Stimulated activated CD8-positive, alpha-beta memory T cell treated with anti-CD3 and anti-CD28 coated beads, Interleukin-2, amount 100 ng/mL, for 48 hours (primary cell): ENCODE measurements at places on chromosomes 1 and 21.

DNA sequence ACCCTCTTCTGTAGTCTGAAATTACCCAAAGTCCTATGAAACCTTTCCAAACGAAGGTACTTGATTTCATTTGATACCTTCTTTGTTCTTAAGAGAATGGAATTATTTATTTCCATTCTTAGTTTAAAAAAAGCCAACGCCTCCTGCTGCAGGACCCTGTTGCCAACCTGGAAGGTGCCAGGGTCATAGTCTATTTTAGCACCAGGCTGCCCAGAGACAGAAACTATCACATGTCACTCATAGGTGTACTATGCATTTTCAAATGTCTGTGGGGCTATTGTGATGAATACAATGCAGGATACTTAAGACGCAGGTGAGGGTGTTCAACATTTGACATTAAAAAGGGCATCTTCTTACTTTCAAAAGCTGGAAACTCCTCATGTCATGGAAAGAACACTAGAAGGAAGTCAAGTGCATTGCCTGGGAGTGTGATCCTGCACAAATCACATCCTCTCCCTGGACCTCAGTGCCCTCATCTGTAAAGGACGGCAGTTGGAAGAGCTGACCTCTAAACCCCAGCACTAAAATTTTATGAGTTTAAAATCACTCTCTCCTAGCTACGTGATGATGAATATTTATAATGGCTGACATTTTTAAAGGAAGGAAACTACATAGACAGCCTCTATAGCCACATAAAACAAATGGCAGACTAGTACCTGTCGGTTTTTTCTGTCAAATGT, 107.3 kb upstream of the SYT6 start:
- DNase-seq: no peak

DNA sequence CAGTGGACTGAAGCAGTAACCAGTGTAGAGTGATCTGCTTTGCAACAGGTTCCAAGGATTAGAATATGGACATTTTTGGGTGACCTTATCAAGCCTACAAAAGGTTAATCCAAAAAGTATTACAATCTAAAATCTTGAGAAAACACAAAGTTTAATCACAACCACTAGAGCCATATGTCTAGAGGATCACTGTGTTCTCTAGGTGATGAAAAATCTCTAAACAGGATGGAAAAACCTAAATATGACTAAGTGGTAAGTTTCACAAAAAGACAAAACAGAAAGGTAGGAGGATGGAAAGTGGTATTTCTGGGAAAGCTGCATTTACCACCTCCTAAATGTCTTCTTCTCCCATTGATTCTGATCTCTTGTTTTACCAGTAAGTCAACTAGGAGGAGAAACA, 411.1 kb upstream of the CXADR start:
- DNase-seq: no peak

- DNase-seq: no peak
Measured at GRCh38 chr1:12597792-12598191, 20.2 kb downstream of the DHRS3 start.

GRCh38 chr21:17611414-17612022, 1.2 kb downstream of the BTG3 start:
- DNase-seq: peak; percentile 76

DNA sequence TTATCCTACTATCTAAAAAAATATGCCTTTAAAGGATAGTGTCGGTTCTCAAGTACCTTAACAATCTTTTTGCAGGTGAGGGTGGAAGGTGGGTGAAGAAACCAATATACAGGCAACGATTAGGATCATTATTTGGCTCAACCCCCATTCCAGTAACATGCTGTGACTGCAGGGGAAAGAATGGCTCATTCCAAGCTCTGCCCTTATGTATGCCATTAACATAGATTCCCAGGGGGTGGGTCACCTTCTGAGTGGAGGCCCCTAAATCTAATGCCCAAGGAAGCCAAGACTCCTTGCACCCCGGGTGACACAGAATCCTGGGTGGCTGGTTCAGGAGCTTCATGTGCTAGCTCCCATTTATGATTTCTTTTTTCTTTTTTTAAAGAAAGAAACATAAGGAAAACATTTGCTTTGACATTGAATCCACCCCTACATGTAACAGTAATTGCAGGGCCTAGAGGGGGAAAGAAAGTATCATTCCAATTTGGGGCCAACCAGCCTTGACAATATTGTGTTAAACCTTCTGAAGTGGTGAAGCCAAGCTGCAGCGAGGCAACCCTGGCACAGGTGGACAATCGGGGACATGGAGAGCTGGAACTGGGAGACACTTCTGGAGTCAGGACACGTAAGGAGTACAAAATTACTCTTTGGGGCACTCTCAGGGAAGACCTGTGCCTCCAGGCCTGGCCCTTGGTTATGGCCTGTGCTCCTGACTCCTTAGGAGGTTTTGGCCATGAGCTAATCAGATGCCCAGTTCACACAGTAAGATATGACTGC, 200.3 kb downstream of the PBX1 start:
- no peak for DNase-seq

DNA sequence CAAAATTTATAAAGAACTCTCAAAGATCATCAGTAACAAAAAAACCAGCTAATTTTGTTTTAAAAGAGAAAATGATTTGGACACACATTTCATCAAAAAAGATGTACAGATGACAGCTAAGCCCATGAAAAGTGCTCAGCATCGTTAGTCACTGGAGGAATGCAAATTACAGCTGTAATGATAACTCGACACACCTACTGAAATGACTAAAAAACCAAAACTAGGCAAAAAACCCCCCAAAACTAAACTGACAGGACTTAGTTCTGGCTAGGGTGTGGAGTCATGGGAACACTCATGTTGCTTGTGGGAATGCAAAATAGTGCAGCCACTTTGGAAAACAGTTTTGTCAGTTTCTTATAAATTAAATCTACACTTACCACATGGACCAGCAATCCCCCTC, 59.5 kb downstream of the CNIH3 start:
- no peak for DNase-seq

GRCh38 chr1:189538271-189538670, 939.4 kb downstream of the BRINP3 start:
- DNase-seq: no peak

- no peak for DNase-seq
Measured at GRCh38 chr1:109281680-109282496, 1.1 kb downstream of the PSRC1 start.

DNA sequence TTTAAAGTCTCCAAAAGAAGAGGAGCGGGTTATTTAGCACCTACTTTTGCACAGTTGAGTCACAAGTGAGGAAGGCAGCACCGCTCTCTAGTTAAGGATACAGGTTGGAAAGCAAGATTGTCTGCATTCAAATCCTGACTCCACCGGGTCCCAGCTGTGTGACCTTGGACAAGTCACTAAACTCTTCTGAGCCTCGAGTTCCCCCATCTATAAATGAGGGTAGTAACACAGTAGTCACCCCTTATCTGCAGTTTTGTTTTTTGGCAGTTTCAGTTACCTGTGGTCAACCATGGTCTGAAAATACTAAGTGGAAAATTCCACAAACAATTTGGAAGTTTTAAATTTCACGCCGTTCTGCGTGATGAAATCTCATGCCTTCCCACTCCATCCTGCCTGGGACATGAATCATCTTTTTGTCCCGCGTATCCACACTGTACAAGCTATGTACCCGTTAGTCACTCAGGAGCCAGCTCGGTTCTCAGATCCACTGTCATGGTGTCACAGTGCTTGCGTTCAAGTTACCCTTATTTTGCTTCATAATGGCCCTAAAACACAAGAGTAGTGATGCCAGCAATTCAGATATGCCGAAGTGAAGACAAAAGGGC, 49.4 kb downstream of the CAPZB start:
- no peak for DNase-seq

DNA sequence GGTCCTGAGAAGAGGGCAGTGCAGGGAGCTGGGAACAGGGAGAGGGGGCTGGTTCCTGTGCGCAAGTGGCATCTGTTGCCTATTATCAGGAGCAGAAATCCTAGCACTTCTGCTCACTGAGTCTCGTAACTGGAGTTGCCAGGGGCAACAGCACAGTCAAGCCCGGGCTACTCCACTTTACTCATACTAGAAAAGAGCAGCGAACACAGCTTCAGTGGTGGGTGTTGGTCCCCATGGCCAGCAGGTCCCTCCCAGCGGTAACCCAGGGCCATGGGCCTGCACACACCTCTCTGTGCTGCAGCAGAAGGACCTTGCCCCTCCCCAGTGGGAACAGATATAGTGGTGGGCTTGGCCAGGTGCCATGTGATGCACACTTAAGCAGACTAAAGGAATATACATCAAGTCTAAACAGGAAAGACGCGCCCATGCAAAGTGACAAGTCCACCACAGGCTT, 8.5 kb downstream of the PYCR2 start:
- no peak for DNase-seq

DNA sequence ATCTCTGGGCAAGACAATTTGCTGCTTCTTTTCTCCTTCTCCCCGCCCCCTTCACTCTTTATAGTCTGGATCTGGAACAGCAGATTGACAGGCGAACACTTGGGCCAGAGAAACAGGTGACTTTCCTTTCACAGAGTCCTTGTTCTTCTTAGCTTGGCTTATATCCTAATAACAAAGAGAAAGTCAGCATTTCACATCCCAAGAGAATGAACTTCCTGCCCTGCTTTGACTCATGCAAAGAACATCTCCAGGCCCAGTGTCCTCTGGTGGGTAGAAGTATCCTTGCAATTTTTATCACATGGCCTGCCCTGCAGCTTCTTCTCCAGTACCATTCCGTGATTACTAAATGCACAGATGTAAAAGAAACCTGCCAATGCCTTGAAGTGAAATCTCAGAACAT, 764.4 kb downstream of the ADGRL2 start:
- DNase-seq: no peak

GRCh38 chr1:13701271-13701640, 1.3 kb downstream of the PRDM2 start:
- no peak for DNase-seq

- DNase-seq: no peak
Measured at GRCh38 chr1:56065729-56066128, 513.6 kb downstream of the PLPP3 start.

DNA sequence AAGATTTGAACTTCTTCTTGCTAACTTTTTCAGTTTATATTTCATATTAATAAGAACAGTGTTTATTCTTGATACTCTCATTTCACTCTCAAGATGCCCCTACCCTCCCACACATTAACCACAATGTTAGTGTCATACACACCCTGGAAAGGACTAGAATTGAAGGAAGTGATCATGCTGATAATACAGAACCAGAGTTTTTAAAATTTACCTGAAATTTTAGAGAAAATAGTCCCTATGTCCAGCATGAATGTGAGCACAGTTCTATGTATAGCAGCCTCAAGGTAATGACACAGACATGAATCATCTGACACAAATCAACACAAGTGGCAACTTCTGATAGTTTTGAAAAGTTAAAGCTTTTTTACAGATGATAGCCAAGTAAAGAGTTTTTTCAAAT, 26.0 kb downstream of the RGS1 start:
- DNase-seq: no peak

- DNase-seq: no peak
Measured at GRCh38 chr1:205681364-205681763, 1.1 kb upstream of the SLC45A3 start.

DNA sequence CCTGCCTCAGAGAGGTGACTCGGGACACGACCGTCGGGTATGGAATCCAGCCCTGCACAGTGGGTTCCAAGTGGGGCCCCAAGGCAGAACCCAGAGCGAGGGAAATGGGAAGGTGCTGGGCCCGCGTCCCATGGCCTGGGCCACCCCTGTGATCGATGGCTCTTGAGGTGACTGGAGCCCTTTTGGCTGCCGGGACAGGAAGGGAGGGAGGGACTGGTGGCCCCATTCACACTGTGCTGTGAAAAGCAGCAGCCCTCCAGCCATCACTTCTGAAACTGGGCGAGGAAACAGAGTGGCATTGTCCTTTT, 110.4 kb upstream of the IFFO2 start:
- DNase-seq: no peak

- no peak for DNase-seq
Measured at GRCh38 chr1:156773607-156774006, 6.3 kb downstream of the PRCC start.

DNA sequence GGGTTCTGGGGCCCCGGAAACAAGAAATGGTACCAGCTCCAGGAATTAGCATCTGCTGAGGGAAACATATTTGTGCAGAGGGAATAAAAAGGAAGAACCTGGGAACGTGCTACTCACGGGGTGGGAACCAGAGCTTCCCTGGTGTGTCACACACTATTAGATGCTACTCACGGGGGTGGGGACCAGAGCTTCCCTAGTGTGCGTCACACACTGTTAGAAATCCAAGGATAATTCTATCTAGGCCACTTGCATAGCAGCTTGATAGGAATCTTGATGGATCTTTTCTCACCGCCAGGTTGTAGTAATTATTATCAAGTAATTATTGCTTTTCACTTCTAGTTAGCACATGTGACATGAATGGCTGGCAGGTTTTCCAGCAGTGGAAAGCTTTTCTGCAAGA, 54.5 kb upstream of the SCCPDH start:
- no peak for DNase-seq

DNA sequence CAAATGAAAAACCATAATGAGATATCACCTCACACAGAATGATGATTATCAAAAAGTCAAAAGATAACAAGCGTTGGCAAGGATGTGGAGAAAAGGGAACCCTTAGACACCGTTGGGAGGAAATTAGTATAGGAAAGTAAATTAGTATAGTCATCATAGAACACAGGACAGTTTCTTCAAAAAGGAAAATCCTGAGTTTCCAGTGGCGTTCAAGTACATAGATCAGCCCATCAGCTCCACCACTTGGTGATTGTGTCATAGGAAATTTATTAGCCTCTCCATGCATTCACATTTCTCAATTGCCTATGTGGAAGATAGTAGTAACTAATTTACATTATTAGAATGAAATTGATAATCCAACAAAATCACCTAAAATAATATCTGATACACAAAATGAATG, 20.8 kb upstream of the GBP2 start:
- no peak for DNase-seq

GRCh38 chr1:67162954-67163353, 3.3 kb upstream of the IL23R start:
- no peak for DNase-seq

DNA sequence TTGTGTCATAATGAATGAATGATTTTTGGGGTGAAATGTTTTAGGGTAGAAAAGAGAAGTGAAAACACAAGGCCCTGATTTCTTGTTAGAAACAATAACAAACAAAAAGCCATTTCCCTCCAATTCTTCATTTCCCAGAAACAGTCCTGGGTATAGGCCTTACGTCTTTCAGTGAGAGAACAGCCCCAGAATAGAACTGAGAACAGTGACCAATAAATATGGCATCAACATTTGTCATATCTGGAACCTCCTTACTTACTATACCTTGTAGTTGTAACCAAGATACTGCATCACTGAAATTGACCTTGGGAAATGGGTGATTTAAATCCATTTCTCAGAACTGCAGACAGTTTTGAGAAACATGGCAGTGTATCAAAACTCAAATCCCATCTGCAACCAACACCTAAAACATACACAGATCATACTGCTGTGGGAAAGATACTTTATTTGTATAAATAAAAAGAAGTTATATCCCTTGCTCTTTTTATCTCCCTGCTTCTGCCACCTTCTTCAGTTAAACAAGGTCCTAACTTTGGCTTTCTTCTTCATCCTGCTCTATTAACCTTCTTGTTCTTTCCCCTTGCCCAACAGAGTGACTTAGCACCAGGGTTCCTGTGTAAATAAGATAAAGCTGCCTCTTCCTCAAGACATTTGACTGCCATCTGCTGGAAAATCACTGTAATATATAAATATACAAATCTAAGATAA, 19.5 kb downstream of the XKR8 start:
- DNase-seq: no peak

- no peak for DNase-seq
Measured at GRCh38 chr1:202811296-202812175, 782 bp downstream of the PCAT6 start.

GRCh38 chr1:87231703-87232367, 96.8 kb upstream of the LMO4 start:
- DNase-seq: no peak
